ENCODE measurements at places on chromosomes 3 and 15. TPM values are rescaled to one million over a fixed set of nuclear protein-coding genes. Genes with fewer than 3 reads are reported as not detected.

The EEF1AKMT4 gene
- total RNA-seq: 15.2 TPM

The CASR gene
- total RNA-seq: 0.15 TPM

The SCAPER gene
- total RNA-seq: 8.0 TPM

The CKMT1A gene
- total RNA-seq: 26.1 TPM

The TMEM40 gene
- total RNA-seq: not detected

The UBAP1L gene
- 1.6 TPM for total RNA-seq

The FBXO40 gene
- total RNA-seq: under 0.01 TPM

The KBTBD12 gene
- total RNA-seq: not detected

DNA sequence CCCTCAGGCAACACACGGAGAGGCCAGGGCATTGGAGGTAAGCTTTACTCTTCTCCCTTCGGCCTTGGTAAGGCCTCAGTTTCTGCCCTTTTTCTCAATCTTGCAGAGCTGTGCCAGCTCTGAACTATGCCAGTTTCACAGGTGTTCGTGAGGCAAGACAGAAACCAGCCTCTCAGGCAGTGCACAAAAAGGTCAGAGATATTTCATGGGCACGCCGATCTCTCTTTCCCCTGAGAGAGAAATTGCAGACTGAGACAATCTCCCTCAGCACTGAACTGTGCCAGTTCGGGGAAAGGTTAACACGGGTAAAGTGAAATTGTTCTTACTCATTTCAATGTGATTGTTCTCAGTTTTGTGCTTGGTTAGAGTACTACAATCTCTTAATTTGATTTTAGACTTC, 88.5 kb downstream of the GMNC start:
- no peak for DNase-seq

GRCh38 chr15:99250001-99250400, 620 bp upstream of the TTC23 start:
- DNase-seq: no peak

DNA sequence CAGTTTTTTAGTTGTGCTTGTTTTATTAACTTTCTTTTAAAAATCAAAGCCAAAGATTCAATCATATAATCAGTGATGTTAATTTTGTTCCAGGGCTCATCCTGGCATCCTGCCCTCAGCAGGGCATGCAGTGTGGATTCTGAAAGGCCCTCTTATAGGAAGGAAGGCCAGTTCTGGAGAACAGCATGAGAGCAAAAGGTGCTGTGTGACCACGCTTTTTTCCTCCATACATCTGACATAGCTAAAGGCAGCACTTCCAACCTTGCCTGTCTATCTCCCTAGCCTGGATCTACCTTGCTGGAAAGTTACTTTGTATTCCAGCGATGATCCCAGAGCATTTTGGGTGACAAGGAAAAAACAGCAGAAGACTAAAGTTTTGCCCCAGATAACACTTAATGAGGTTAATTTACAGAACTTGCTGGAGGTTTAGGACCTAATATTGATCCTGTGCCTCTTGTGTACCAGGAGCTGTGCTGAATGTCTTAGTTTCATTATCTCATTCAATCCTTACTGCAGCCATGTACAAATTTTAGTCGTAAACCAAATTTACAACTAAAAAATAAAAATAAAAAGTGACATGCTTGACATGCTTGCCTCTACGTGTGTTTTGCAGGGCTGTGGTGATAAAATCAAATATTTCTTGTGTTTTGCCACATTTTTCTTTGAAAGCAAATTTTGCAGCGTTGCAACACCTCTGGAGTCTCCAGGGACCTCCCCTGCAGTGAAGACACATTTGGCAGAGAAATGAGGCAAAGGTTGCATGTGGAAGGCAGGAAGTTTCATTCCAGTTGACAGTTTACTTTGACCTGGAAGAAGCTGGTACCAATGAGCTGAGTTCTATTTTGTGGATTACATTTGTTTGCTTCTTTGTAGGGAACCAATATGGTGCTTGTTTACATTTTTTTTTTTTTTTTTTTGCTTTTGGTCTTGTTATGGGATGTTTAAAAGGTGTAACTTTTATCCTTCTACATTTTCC, 13.2 kb downstream of the IL1RAP start:
- DNase-seq: no peak

- no peak for DNase-seq
Observed at GRCh38 chr3:81666502-81667121, 94.8 kb downstream of the GBE1 start.

DNA sequence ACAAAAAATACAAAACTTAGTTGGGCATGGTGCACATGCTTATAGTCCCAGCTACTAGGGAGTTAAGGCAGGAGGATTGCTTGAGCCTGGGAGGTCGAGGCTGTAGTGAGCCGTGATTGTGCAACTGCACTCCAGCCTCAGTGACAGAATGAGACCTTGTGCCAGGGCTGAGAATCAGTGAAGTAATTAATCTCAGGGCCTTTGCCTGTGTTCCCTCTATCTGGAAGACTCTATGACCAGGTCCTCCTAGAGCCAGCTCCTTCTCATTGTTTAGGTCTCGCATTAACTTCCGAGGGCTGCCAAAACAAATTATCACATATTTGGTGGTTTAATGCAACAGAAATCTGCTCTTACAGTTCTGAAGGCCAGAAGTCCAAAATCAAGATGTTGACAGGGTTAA, 41.4 kb upstream of the FLNB start:
- no peak for DNase-seq

DNA sequence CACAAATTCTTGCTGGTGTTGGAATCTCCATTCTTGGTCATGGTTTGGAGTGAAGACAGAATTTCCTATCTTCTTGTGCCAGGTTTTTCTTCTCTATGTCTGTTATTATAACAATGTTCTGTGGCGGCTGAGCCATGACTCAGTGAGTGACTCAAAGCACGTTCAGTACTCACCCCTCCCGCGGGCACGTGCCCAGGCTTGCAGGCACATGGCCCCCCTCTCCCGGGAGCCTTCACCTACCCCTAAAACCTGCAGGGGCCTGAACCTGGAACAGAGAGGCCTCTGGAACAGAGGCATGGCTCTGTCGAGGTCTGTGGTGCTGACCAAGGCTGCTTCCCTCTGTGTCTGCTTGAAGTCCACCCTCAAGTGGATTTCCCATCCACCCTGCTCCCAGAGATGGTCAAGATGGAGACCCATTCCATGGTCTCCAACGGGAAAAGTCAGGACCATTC, 27.6 kb downstream of the PLXNB1 start:
- peak; percentile 32 for DNase-seq

DNA sequence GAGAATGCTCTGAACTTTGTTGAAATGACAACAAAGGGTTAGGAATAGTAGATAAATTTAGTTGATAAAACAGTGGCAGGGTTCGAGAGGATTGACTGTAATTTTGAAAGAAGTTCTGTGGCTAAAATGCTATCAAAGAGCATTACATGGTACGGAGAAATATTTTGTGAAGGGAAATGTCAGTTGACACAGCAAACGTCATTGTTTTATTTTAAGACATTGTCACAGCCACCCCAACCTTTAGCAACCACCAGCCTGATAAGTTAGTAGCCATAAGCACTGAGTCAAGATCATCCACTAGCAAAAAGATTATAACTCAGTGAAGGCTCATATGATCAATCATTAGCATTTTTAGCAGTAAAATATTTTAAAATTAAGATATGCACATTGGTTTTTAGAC, 8.7 kb upstream of the ST3GAL6 start:
- DNase-seq: no peak

DNA sequence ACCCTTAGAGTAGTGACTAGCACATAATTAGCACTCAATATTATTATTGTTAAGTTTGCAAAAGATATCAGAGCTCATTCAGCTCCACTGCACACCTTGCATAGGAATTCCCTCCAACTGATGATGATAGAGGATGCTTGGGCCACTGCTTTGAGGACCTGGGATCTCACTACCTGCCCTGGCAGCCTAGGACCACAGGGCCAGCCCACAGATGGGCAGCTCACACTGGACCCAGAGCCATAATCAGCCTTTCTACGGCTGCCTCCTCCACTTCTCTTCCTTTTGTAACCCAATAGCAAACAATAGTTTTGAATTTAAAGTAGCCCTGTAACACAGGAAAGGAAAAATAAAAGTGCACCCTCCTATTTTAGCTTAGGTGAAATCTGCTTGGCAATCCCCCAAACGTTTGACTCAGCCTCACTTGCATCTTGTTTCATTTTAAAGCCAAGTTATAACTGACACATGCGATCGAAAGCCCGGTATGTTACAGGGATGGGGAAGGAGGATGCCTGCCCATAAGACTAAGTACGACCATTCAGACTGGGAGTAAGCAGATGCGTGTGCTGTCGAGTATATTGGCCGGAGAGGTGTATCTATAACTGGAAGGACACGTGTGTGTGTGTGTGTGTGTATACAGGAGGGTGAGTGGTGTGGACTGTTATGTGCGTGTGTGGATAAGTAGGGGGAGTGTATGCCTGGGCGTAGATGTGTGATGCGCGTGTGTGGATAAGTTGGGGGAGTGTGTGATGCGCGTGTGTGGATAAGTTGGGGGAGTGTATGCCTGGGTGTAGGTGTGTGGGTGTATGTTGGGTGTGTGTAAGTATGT, 65.9 kb downstream of the CPN2 start:
- no peak for DNase-seq

DNA sequence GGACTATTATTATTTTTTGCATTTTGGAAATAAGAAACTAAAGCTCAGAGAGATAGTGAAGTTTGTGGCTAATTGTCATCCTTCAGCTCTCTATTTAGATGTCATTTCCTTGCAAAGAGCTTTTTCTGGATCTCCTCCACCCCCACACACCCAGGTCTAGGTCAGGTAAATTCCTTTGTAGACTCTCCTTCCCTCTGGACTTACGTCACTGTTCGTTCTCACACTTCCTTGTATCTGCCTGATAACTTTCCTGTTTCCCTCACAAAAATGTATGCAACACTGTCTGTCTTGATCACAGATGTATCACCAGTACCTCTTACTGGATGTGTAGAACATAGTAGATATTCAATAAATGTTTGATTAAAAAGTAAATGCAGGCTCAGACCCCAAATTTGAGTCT, 6.1 kb upstream of the MB21D2 start:
- no peak for DNase-seq

DNA sequence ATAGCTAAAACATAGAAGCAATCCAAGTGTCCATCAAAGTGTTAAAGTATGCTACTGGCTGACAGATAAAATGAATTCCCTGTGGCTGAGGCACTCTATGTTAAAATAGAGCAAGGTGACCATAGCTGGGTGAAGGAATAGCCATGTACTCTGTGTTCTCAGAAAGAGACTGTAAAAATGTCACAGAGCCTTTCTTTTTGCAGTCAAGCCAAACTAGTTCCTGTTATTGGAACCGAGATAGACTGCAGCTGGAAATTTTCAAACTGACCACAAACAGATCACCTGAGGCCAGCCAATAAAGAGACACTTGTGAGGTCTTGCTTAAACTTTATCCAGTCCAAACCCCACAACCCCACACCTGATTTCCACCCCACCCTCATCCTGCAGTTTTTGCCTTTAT, 422.8 kb upstream of the NAALADL2 start:
- DNase-seq: no peak

GRCh38 chr15:65056868-65057548, 10.8 kb downstream of the RASL12 start:
- DNase-seq: peak; percentile 17

- DNase-seq: peak; percentile 33
Observed at GRCh38 chr3:132256989-132257388, 60.2 kb upstream of the ACP3 start.

DNA sequence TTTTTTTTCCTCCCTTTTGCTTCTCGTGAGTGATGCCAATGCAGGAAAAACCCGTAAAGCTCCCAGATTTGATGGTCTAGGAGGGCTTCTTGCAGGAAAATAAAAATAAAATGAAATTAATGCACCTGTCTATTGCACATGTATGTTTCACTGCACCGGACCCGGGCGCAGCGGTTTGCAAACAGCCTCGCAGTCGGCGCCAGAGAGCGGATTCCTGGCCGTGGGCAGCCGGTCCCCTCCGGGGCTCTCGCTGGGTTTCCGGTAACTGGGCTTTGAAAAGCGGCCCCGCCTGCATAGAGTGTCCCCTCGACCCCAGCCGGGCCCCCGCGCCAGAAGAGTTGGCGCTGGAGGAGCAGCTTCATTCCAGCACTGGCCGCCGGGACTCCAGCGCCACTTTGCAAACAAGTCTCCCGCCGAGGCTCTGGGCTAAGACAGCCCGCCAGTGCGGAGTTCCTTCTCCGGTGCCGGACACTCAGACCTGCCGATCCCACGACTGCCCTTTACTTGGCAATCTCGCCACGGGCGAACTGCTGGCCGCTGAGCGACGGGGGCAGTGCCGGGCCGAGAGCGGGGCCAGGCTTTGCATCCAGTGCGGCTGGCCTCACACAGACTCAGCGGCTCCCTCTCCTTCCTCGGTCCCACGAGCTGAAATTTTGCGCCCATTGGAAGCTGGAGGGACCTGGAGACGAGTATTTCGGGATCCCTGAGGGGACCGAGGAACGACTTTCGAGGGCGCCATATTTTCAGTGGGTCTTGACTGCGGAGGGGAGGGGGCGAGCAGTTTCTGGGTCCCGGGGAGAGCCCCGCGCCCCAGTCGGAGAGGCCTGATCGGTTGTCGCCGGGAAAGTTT, 225.9 kb upstream of the C2CD4B start:
- DNase-seq: peak; percentile 82

GRCh38 chr3:10238345-10239183, 9.7 kb upstream of the TATDN2 start:
- DNase-seq: peak; percentile 49

- no peak for DNase-seq
Observed at GRCh38 chr3:194422188-194422587, 23.1 kb upstream of the GP5 start.

DNA sequence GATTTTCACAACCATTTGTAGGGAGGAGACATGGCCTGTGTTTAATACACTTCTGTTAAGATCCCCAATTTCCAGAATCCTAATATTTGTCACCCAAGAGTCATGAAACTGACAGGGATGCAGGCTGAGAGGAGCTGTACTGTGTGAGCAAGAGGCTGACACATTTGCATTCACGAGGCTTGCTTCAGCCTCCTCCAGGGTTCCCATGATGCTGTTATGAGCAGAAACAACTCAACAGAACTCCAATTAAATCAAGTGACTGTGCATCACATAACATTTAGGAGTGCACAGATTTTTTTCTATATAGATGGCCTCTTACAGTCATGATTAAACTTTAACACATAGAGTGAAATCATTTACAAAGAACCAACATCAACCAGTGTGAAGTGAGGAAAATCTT, 292.3 kb upstream of the STT3B start:
- no peak for DNase-seq

DNA sequence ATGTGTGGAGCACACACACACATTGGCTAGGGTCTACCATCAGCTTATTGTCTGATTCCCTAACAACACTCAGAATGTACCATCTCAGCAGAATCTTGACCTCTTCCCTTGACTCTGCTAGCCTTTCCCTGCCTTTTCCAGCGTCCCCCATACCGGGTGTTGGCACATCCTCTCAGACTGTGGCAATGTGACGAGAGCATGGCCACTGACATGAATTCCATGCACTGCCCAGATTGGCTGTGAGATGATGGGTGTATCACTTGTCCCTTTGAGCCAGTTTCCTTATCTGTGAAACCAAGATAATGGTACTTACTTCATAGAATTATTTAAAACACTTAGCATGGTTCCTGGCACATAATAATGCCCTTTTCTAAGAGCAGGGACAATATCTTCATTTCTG, 60.3 kb upstream of the EIF1B start:
- no peak for DNase-seq

DNA sequence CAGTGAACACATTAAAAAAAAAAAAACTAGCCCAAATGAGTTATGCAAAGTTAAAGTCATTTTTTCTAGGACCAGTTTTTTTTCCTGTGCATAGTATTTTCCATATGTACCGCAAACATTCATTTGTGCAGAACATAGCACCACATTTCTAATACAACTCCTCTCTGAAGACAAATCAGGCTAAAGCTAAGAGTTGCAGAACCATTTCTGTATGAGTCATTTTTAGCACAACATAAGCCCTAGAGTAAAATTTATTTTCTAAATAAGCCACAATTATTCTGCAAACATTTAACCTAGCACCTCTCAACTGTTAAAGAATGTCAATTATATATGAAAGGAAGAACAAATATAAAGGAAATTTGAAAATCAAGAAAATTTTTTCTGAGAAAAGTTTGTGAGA, 375.8 kb downstream of the TIGIT start:
- no peak for DNase-seq

All from H7 (cell line).